ENCODE measurements at places on chromosomes 1 and 21.

- no peak for DNase-seq
Observed at GRCh38 chr1:22332795-22333499, 118.7 kb upstream of the ZBTB40 start.

DNA sequence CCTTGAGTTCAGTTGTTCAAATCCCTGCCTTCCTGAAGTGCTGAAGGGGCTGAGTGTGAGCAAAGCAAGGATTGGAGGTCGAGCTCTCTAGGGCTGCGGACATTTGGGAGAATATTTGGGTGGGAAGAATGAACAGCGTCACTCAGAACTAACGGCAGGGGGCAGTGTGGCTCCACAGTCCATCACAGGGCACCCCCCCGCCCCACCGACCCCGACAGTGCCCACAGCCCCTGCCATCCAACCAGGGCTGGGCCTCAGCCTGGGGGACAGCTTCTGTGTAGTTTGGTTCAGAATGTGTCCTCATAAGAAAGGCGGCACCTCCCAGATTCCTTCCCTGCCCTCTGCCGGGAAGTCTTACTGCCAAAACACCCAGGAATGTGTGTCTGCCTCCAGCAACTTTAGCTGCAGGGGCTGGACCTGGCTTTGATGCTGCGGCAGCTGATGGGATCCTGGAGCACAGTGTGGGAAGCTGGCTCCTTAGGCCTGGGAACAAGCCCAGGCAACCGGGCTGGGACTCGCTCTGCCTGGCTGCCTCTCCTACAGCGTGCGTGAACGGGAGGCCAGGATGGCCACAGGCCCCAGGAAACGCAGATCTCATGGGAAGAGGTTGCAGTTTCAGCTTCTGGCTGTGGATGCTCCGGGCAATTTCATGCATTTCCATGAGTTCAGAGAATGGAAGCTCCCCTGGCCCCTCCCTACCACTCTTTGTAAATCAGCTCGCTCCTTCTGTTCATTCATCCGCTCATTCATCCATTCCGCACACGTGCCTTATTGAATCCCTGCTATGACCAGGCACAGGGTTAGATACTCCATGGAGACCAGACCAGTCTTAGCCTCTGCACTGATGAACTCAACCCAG lies 104.9 kb upstream of the TMPRSS2 start:
- no peak for DNase-seq

DNA sequence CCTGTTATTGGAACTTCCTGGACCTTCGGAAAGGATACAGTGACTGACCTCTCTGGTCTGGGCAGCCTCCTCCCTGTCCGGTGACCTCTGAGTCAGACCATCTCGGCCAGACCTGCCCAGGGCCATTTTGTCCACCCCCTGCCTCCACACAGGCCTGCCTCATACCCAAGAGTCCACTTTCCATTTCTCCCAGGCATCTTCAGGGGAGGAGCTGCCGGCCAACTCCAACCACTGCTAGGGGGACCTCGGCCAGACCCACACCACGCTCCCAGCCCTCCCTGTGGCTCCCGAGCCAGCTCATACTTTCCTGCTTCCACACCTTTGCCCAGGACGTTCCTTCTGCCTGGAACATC lies 29.5 kb upstream of the RUNX3 start:
- no peak for DNase-seq

- DNase-seq: no peak
Observed at GRCh38 chr1:63475761-63476160, 47.3 kb downstream of the ITGB3BP start.

- DNase-seq: no peak
Observed at GRCh38 chr1:107135463-107135862, 5.4 kb upstream of the NTNG1 start.

- peak; percentile 23 for DNase-seq
Observed at GRCh38 chr1:226737819-226738420, 1.2 kb downstream of the ITPKB start.

DNA sequence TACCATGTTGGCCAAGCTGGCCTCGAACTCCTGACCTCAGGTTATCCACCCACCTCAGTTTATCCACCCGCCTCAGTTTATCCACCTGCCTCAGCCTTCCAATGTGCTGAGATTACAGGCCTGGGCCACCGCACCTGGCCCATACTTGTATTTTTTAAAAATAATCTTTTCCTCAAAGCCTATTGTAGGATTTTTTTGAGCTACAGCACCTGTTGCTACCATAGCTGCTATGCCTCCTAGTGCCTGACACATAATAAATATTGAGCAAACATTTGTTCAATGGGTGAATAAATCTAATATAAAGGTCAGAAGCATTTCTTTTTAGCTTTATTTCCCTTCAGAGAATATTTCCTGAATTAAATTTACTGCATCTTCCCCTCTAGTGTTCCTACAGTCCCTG lies 15.7 kb upstream of the ACBD3 start:
- DNase-seq: no peak

DNA sequence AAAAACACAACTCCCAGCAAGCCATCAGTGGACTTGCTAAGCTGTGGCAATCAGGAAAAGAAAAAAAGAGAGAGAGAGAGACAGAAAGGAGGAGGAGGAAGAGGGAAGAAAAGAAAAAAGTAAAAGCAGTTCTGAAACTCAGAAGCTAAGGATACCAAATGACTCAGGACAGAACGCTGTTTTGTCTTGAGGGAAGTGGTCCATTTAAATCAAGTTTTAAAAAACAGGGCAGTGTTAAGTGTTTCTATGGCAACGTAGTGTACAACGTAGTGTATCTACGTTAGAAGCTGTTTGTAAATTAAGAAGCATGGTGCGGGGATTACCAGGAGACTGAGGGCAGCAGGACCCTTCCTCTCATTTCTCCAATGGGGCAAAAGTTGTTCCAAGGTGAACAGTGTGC lies 5.8 kb downstream of the ADORA3 start:
- DNase-seq: no peak

GRCh38 chr1:119903443-119903835 lies 7.1 kb upstream of the ADAM30 start:
- DNase-seq: no peak

GRCh38 chr1:159055181-159055641 lies 21.4 kb downstream of the AIM2 start:
- DNase-seq: no peak

GRCh38 chr21:20440338-20440737 lies 557.9 kb upstream of the NCAM2 start:
- no peak for DNase-seq

GRCh38 chr21:34520281-34520680 lies 8.3 kb upstream of the KCNE1 start:
- DNase-seq: no peak

DNA sequence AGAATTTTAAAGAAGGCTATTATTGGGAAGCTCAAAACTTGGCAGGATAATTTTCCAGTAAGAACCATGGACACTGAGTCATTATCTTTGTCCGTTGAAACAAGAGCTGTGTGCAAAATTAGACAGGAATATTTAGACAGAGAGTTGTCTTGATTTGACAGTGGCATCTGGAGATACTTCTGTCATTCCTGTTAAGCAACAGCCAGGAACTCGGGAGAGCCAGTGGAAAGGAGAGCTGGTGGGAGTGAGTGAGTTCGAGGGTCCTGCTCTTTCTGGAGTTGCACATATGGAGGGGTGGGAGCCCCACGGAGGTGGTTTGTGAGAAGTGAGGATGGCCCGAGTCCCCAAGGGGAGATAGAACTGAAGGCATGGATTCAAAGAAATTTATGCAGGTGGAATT lies 3.1 kb downstream of the COQ8A start:
- DNase-seq: no peak

GRCh38 chr1:192852001-192852947 lies 43.4 kb downstream of the RGS2 start:
- no peak for DNase-seq

GRCh38 chr1:167722152-167722869 lies 529 bp downstream of the MPZL1 start:
- DNase-seq: peak; percentile 9

- DNase-seq: no peak
Observed at GRCh38 chr1:150550222-150551050, 1.2 kb downstream of the ADAMTSL4 start.

- DNase-seq: no peak
Observed at GRCh38 chr1:111983500-111983899, 6.0 kb downstream of the KCND3 start.

GRCh38 chr21:23008601-23009202 lies 2010.5 kb downstream of the NCAM2 start:
- DNase-seq: no peak

GRCh38 chr1:107954126-107954525 lies 10.9 kb downstream of the VAV3 start:
- no peak for DNase-seq

- no peak for DNase-seq
Observed at GRCh38 chr1:39679821-39680220, 7.9 kb upstream of the NT5C1A start.

GRCh38 chr1:244800821-244801220 lies 34.6 kb upstream of the COX20 start:
- DNase-seq: no peak

DNA sequence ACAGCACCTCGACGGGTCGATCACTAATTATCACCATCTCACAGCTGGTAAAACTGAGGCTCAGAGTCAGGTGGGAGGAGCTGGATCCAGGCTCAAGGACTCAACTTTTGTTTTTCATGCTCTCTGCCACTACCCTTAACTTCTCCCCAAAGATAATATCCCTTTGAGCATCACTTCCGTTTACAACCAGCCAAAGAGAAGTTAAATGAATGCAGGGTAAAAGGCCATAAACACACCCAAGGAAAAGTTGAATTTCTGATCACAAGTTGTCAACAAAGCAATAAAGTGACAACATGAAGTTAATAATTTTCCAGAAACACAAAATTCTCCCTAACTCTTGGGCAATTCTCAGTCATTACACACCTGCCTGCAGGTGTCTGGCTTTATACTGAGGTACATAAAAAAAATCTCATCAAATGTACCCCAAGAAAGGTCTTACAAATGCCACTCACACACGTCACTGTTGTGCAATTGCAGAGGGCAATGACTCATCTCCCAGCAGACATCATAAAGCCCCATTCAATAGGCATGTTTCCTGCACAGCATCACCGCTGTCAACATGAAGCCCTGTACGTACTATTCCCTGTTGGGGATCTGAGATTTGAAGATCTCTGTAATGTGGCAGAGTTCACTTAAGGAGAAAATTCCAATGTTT lies 3.4 kb downstream of the OR2T11 start:
- no peak for DNase-seq

GRCh38 chr1:231322880-231323530 lies 14.6 kb downstream of the EXOC8 start:
- no peak for DNase-seq

GRCh38 chr1:19771350-19771749 lies 28.4 kb downstream of the TMCO4 start:
- no peak for DNase-seq

GRCh38 chr1:248779350-248779749 lies 23.8 kb upstream of the LYPD8 start:
- no peak for DNase-seq

DNA sequence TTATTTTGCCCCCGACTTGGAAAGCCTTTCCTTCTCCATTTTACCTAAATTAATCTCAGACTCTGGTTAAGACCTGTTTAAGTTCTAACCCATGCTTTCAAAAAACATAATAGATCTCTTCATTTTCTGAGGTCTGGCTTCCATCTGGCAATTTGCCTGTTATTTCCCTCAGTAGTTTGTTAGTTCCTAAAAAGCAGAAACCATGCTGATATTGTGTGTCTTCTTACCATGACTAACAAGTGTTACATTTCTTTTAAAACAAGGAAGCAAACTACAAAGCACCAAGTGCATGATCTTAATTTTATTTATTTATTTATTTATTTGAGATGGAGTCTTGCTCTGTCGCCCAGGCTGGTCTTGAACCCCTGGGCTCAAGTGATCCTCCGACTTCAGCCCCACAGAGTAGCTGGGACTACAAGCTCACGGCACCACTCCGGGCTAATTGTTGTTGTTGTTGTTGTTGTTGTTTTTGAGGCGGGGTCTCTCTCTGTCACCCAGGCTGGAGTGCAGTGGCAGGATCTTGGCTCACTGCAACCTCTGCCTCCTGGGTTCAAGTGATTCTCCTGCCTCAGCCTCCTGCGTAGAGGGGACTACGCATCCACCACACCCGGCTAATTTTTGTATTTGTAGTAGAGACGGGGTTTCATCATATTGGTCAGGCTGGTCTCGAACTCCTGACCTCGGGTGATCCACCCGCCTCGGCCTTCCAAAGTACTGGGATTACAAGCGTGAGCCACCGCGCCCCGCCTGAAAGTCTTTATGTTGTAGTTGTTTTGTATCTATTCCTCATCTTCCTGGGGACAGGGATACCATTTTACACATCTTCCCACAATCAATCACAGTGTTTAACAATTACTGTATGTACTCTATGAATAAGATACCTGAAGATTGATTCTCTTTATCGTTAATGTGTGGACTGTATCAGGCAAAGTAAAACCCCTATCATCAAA lies 1.3 kb upstream of the PATJ start:
- no peak for DNase-seq

- DNase-seq: no peak
Observed at GRCh38 chr1:81431624-81432000, 369.1 kb upstream of the ADGRL2 start.

- DNase-seq: no peak
Observed at GRCh38 chr1:194503209-194503608, 1316.8 kb upstream of the B3GALT2 start.

- no peak for DNase-seq
Observed at GRCh38 chr1:26780344-26780957, 7.3 kb upstream of the PIGV start.

- DNase-seq: no peak
Observed at GRCh38 chr1:231600458-231600976, 26.1 kb upstream of the DISC1 start.

DNA sequence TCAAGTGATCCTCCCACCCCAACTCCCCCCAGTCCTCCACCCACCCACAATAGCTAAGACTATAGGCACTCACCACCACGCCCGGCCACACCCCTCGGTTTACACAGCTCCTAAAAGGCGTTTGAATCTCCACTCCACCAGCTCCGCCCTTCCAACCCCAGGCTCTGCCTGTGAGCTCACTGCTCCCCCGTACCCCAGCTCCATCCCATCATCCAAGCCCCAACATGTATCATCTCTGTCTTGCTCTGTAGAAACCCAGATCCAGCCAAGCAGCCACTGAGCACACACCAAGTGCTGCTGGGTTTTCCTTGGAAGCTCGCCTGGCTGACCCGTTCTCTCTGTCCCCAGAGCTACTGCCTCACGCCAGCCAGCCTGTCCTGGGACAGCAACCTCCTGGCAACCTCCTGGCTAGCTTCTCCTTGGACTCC lies 12.0 kb upstream of the S100A2 start:
- no peak for DNase-seq

GRCh38 chr1:193355178-193355577 lies 168.8 kb upstream of the B3GALT2 start:
- no peak for DNase-seq

DNA sequence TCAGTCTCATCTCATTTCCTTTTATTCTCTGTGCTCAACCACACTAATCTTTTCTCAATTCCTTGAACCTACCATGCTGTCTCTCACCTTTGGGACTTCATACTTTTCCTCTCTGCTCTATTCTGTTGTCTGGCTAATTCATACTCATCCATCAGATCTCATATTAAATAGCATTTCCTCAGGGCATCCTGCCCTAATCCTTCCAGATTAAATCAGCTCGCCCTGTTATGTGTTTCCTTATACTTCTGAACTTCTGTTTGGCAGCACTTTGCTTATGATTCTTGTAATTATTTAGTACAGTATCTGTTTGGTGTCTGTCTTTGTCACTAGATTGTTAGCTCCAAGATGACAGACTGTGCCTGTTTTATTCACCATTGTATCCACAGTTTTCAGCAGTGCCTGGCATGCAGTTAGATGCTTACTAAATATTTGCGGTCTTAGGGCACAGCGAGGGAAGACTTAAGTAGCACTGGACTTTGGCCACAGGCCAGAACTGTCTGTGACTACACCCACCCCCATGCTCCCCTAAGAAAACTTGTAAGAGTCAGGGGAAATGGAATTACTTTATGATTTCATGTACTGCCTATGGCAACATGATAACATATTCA lies 9.9 kb upstream of the CAP1 start:
- no peak for DNase-seq

Data from SW 1271 (cell line).